Activated T-cell treated with anti-CD3 and anti-CD28 coated beads, Interleukin-2, amount 50 U/mL, for 24 hours (primary cell): ENCODE measurements at places on chromosomes 1 and 21.

DNA sequence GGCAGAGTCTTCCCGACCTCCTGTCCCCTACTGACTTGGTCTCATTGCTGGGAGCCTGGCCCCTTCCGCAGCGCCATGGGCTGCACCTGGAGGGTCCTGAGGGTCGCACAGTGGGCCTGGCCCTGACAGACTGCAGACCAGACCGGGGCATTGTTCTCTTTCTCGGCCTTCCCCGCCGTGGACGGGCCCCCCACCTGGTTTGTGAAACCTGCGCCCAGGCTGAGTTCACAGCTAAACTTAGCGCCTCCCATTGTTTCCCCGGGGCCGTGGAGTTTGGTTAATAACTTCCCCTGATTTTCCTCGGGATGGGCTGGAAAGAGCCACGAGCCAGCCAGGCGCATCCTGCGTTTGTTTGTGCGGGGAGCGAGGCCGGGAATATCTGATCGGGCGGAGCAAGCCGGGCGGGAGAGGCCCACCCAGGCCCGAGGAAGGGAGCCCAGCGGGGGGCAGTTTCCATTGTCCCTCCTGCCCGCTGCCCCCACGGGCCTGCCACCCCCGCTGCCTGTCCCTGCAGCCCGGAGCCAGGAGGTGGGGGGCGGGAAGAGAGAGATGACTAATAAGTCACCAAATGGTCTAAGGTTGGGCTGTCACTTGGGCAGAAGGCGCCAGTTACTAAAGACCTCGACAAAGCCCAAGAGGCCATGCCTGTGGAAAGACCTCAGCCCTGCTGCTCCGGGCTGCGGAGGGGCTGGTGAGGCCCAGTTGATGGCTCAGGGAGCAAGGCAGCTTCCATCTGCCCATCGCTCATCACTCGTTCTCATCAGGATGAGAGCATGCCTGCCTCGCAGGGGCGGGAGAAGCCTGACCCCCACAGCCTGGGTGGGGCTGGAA lies 39.0 kb upstream of the ARHGEF16 start:
- DNase-seq: no peak

GRCh38 chr1:41790351-41790750 lies 128.4 kb downstream of the HIVEP3 start:
- DNase-seq: no peak

GRCh38 chr1:31715087-31715872 lies 11.5 kb upstream of the COL16A1 start:
- DNase-seq: peak; percentile 67

DNA sequence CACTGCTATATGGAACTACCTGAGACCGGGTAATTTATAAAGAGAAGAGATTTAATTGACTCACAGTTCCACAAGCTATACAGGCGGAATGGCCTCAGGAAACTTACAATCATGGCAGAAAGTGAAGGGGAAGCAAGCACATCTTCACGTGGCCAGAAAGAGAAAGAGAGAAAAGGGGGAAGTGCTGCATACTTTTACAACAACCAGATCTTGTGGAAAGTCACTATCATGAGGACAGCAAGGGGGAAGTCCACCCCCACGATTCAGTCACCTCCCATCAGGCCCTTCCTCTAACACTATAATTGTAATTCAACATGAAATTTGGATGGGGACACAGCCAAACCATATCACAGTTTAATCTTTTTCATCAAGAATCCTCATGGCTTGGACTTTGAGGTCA lies 339.2 kb upstream of the AJAP1 start:
- no peak for DNase-seq

GRCh38 chr1:68328490-68328889 lies 96.2 kb upstream of the WLS start:
- no peak for DNase-seq

- DNase-seq: no peak
These were observed 468.7 kb downstream of the ADGRL2 start for GRCh38 chr1:82269431-82269830.

- no peak for DNase-seq
These were observed 30.7 kb upstream of the NLRP3 start for GRCh38 chr1:247385283-247385682.

DNA sequence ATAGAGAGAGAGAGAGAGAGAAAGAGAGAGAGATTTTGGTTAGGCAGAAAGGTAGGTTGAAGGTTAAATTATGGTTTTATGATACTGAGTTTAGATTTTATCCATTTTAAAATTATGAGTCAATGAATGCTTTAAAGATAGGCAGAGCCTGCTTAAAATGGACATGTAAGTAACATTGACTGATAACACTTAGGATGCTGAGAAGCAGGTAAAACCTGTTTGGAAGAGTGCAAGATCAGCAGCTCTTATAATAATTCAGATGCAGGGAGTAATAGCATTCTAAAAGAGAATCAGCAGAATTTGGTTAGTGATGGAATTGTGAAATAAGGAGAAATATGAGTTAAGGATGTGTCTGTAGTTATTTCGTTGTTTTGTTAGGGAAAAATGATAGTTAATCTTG lies 446.6 kb downstream of the PLA2G4A start:
- no peak for DNase-seq

DNA sequence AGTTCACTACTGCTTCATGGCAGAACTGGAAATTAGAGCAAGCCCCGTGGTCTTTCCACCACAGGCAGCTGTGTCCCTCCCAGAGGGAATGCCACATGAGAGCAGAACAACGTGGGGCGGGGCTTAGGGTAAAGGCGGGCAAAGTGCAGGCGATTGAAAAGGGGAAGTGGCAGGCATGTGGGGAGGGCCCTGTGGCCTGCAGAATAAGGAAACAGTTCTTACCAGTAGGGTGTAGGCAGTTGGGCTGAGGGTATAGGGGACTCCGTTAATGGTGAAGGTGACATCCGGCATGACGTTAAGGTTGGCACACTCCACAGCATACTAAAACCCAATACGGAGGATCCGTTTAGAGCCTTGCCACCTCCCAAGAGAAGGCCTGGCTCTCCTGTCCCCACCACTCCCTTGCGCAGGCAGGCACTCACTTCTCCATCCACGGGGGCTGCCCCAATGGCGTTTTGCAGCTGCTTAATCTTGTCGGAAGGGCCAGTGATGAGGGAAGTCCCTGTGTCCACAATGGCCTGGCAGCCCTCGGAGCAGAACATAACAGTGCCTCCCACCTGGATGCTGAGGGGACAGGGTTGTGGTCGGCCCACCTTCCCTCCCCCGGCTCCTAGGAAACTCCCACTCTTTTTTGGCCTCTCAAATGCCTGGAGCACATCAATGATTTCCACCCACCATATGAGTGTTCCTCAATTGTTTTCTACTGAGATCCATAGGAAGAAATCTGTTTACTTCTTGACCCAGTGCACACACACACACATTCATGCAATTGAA lies 9.1 kb upstream of the RAB7B start:
- peak; percentile 46 for DNase-seq
